ENCODE measurements at places on chromosomes 5 and 9.

GRCh38 chr5:172953776-172954675, 5.2 kb upstream of the RPL26L1 start:
- peak; percentile 98 for DNase-seq

GRCh38 chr5:34867660-34868059, 28.7 kb downstream of the TTC23L start:
- DNase-seq = no peak

- no peak for DNase-seq
Measured at GRCh38 chr5:5883562-5883961, 461.1 kb downstream of the ICE1 start.

GRCh38 chr5:136906545-136906944, 541.2 kb upstream of the TRPC7 start:
- DNase-seq = no peak

GRCh38 chr5:33936381-33937016, at the start of gene RXFP3:
RXFP3 (plus strand) TSS chr5:33936386; CDS start chr5:33936741, 355 bp downstream.
- DNase-seq = peak; percentile 37

DNA sequence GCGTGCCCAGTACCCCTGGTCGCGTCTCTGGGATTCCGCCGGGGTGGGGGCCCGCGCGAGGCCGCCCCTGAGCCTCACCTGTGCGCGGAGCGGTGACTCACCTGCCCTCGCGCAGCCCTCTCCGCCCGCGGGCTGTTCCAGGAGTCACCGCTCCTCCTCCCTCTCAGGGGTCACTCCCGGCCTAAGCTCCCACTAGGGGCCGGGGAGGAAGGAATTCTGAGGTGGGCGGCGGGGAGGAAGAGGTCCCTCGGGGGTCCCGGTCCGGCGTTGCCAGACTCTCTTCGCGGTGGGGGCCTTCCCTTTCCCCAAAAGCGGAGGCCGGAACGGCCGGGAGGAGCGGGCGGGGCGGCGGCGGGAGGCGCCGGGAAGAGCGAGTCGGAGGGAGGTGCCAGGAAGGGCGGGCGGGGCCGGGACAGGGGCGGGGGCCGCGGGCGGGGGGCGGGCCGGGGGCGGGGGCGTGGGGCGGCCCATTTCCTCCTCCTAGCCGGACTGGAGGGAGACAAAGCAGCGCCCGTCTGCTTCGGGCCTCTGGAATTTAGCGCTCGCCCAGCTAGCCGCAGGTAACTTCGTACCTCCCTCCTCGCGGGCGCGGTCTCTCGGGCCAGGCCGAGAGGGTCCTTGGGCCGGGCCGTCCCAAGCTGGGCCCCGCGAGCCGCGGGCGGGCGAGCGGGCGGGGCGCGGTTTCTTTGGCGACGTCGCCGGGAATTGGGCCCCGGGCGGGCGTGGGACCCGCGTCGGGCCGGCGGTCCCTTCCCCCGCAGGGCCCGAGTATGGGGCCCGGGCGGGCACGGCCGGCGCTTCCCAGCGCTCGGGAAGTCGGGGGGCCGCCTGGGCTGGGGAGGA, at the start of gene CTNNA1:
Gene CTNNA1 (plus strand): TSS at position 475 of the 843 bp plus-strand sequence. CDS start 28,500 bp downstream, outside the sequence.
- peak; percentile 45 for DNase-seq

DNA sequence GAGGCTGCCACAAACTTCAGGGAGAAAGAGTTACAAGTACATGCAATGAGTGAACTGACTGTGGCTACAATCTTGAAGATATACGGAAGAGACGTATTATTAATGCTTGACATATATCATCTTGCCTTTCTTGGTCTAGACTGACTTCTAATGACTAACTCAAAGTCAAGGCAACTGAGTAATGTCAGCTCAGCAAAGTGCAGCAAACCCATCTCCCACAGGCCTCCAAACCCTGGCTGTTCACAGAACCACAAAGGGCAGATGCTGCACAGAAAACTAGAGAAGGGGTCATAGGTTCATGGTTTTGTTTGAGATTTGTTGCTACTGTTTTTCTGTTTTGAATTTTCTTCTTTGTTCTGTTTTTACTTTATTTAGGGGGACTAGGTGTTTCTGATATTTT, 21.0 kb downstream of the IL7R start:
- peak; percentile 67 for DNase-seq
